ENCODE measurements at places on chromosomes 5 and 9.

DNA sequence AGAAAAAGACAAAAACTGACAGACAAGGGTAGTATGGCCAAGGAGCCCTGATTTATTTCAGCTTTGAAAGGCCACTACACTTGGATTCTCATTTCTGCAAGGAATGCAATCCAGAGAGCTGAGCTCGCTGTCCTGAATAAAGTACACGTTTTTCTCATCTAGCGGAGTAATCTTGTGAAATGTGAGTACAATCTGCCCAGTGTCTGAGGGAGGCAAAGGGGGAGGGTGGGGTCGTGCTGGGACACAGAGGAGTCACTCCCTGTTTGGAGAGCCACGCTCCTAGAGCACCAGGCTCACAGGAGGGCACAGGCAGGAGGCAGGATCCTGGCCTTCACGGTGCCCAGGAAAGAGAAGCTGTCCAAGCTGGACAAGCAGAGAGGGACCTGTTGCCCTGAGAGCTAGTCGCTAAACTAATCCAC is 51.0 kb upstream of the IFNK start:
- no peak for DNase-seq

DNA sequence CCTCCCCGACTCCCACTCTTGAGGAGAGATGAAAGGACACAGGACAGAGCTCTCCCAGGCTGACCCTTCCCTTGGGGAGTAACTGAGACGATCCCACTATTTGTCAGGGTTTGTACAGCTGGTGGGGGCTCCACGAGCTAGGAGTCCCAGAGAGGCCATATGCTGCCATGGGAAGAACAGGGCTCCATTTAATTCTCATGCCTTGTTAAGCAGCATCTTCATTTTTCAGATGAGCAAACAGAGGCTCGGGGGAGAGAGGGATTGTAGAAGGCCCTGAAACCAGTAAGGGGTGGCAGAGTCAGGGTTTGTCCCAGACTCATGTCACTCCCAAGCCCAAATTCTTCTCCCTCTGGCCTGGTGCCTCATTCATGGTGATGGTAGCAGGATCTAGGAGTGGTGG is 176.4 kb downstream of the NSG2 start:
- DNase-seq, result no peak

- DNase-seq, result peak; percentile 91
Observed at GRCh38 chr5:131170540-131171275, at the start of gene LYRM7. LYRM7 (plus strand) TSS chr5:131170944; CDS start chr5:131171021, 77 bp downstream.

DNA sequence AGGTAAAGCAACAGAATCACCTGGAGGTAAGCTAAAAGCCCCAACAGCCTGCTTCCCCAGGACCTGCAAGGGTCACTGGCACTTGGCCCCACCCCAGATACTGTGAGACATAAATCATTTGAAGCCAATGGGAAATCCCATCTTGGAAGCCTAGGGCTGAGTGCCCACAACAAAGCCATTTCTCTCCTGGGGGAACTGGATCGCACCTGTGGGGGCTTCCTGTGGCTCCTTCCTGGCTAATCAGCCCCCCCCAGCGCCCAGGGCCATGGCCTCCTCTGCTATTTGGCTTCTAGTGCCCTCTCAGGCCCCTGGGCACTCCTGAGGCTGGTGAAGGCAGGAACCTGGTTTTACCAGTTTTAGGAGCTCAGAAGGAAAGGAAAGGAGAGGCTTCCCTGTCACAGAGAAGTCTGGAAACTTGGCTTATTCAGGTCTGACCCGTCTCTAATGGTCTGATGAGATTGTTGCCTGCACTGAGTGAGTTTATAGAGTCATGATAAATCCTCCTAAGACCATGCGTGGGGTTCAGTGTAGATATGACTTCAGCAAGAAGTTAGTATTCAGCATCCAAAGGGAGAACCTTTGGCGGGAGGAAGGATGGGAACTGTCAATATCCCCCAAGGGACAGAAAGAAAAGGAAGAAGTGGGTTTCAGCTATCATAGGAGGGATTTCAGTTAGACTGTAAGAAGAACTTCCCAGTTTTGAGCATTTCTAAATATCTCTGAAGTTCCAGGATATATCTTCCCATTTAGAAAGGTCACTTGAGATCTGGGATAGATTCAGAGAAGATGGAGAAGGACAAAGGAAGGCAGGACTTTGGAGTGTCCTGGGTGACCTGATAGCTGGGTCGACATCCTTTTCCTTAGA is 1.2 kb downstream of the KCNMB1 start:
- no peak for DNase-seq

DNA sequence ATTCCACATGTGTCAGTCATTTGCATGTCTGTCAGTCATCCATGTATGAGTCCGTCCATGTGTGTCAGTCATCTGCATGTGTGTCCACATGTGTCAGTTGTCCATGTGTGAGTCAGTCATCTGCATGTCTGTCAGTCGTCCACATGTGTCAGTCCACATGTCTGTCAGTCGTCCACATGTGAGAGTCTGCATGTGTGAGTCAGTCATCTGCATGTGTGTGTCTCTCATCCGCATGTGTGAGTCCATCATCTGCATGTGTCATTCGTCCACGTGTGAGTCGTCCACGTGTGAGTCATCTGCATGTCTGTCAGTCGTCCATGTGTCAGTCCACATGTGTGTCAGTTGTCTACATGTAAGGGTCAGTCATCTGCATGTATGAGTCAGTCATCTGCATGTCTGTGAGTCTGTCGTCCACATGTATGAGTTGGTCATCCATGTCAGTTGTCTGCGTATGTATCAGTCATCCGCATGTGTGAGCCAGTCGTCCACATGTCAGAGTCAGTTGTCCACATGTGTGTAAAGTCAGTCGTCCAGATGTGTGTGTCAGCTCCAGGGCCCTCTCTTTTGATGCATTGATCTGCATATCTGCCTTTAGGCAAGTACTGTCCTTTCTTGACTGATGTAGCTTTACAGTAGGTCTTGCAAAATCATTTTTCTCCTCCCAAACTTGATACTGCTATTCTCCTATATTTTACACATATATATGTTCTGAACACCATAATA is 72.5 kb upstream of the CACNA1B start:
- DNase-seq, result no peak

DNA sequence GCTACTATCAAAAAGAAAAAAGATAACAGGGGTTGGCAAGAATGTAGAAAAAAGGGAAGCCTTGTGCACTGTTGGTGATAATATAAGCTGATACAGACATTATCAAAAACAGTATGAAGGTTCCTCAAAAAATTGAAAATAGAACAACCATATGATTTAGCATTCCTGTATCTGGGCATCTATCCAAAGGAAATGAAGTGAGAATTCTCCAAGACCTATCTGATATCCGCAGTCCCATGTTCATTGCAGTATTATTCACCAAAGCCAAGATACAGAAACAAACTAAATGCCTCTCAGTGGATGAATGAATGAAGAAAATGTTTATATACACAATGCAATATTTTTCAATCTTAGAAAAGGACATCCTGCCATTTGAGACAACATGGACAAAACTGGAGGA is 1943.3 kb downstream of the MAT2B start:
- no peak for DNase-seq
